Coronary artery (tissue), 2 donors: ENCODE measurements at places on chromosomes 5 and 9.

GRCh38 chr9:82367929-82368328 lies 379.4 kb downstream of the SPATA31D1 start:
- no peak for DNase-seq

- no peak for DNase-seq
Measured at GRCh38 chr9:126550891-126551351, 62.8 kb upstream of the LMX1B start.

GRCh38 chr9:114108016-114108833 lies 9.1 kb upstream of the KIF12 start:
- DNase-seq: no peak

DNA sequence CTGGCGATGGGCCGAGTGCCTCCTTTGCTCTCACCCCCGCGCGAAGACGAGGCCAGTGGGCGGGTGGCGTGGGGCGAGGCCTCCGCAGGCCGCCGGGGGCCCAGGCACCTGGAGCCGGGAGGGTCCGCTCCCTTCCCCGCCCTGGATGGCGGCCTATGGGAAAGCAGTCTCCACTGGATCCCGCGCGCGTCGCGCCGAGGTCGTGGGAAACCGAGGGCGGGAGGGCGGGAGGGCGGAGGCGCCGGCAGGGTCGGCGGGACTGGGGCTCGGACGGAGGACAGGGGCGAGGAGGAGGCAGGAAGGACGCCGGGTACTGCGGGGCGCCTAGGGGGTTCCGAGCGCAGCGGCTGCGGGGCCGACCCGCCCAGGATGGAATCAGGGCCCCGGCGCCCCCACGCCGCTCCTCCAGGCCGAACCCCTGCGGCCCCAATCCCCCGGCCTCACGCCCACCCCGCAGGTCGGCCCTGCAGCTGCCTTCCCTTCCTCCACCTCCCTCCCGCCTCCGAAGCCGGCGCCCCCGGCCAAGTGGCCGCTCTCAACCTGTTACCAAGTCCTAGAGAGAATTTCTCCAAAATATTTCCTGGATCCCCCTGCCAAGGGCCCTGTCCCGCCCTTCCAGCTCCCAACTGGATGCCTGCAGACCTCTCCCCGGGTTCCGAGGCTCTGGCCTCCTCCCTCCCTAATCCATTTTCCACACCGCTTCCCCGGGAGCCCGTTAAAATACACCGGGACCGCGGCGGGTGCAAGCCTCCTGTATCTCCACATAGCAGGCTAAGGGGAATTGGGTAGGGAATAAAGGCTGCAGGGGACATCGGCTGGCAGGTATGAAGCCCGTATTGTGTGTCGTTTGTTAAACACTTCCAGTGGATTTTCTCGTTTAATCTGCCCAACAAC lies 146.3 kb downstream of the ERCC6L2 start:
- DNase-seq: no peak

GRCh38 chr9:131809941-131810344 lies 70.1 kb upstream of the RAPGEF1 start:
- no peak for DNase-seq

DNA sequence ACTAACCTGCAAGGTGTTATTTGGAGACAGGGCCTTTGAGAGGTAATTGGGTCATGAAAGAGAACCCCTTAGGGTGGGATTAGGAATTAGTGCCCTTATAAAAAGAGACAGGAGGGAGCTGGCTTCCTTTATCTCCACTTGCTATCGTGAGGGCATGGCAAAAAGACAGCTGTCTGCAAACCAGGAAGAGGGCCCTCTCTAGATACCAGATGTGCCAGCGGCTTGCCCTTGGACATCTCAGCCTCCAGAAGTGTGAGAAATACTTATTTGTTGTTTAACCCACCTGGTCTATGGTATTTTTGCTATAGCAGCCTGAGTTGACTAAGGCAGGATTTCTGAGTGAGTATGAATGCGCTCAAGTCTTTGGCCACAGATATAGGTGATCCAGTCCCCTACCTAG lies 978 bp upstream of the RGS14 start:
- DNase-seq: no peak

- DNase-seq: peak; percentile 99
Measured at GRCh38 chr9:120935383-120935857, 8.8 kb upstream of the TRAF1 start.

GRCh38 chr5:163941079-163941478 lies 435.7 kb downstream of the MAT2B start:
- no peak for DNase-seq

DNA sequence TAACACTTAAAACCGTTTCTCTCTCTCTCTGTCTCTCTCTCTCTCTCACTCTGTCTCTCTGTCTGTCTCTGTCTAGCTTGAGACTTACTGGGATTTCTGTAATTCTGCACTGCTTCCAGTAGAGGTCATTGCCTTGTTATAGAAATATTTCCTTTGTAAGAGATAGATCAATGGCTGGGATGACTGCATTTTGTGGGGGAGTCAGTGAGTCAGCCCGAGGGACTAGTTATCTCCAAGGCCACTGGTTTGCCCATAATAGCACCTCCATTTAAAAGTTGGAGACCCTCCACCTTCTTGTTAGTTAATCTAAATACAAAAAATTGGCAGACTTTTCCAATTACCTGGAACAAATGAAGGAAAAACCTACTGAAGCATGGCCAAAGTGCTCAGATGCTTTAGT lies 547.2 kb downstream of the LRRC70 start:
- no peak for DNase-seq

- no peak for DNase-seq
Measured at GRCh38 chr9:14135421-14135820, 178.5 kb downstream of the NFIB start.

DNA sequence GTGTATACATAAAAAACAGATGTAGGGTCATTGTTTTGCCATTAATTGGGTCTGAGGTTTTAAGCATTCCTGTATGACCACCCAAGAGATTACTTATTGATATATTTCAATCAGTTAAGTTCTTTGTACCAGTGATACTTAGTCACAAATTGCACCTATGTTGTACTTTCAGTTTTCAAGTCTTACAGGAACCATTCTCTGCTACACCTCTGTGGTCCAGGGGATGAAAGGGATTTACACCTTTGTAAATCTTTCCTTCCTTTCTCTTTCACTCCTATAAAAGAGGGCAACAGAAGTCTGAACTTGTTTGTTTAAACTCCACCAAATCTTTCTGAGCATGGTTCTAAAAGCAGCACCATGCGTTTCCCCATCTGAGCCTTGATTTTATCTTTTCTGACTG lies 86.1 kb downstream of the DEPDC1B start:
- no peak for DNase-seq

GRCh38 chr9:29241320-29241719 lies 1668.0 kb upstream of the C9orf72 start:
- DNase-seq: no peak

GRCh38 chr9:133257465-133257956 lies 17.5 kb downstream of the ABO start:
- DNase-seq: no peak

DNA sequence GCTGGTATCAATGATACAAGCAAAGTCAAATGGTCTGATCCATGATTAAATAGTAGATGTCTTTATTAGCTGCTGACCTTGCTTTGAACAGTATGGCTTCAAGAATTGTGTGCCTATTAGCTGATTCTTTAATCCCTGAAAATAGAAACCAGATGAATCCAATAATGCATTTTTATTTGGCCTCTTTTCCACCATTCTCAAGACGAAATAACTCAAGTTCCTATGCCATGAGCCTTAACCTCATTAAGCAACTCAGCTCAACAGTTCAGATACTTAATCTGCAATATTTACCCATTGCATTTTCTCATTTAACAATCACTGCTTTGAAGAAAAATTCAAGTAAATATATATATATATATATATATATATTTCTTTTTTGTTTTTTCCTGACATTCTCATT lies 588.6 kb upstream of the MEF2C start:
- no peak for DNase-seq

GRCh38 chr9:88478246-88478645 lies 56.7 kb upstream of the NXNL2 start:
- no peak for DNase-seq

GRCh38 chr5:127858116-127858784 lies 155.1 kb downstream of the CCDC192 start:
- no peak for DNase-seq

DNA sequence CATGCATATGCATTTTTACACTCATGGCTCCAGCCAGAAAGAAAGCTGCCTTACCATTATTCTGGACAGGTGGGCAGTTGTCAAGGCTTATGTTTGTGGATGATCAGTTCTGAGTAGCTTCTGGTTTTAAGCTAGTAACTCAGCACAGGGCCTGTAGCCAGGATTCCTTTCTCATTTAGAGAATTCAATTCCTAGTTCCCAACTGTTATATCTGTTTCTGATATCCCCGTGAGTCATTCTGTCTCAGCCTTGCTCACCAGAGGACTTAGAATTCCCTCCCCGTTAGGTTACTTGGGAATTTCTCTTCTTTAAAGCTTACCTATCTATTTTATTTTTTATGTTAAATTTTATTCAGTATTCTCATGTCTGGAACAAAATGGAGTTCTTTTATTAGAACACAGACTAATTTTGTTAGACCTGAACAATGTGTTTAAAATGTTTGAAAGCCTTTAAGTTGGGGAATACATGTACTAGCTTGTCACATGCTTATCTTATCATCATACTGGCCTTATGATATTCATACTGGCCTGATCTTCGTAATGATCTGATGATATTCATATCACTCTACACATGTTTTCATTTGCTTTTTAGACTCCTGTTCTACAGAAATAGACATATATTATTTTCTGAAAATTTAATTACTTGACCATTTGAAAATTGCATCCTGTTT lies 47.1 kb downstream of the CAST start:
- no peak for DNase-seq

DNA sequence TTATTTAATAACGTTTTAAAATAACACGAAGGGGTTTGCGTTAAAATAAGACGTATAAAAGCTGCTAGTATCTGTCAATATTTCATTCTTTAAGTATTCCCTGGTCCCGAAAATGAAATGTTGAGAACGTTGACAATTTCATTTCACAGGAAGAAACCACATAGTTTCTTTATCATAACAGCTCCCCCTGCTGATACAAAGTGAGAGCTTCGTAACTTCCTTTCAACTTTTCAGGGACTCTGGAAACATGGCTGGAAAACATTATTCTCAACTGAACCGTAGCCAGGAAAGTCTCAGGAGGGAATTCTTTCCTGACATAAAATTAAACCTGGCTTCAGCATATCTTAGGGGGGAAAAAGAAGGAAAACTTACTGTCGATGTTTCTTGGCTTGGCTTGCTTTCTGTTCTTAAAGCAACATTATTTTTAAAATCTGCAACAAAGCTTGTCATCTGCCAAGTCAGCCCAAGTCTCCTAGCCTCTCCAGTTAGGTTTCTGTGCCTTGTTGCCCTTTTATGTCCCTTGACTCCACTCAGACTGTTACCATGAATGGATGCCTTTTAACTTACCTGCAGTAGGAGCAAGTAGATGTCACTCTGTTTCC lies 122.9 kb upstream of the DAB2 start:
- no peak for DNase-seq

DNA sequence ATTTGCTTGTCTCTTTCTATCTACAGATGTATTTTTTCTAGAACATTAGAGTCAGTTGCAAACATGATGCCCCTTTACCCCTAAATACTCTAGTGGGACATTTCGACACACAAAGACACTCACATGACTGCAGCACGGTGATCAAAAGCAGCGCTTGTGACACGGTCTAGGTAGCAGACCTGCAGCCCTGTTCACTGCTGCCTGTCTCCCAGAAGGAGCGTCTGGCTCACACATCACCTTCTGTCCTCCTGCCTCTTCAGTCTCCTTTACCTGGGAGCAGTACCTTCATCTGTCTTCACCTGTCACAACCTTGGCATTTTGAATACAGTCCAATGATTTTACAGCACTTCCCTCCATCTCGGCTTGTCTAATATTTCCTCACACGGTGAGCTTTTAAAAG lies 51.9 kb upstream of the SH3PXD2B start:
- DNase-seq: peak; percentile 31
